ENCODE measurements at places on chromosomes 7 and 10.

GRCh38 chr7:36717586-36717985 lies 6.7 kb downstream of the AOAH start:
- no peak for DNase-seq

- DNase-seq = no peak
Measured at GRCh38 chr7:73758581-73759138, 11.4 kb downstream of the CLDN3 start.

GRCh38 chr7:72925546-72926120 lies 738 bp downstream of the POM121 start:
- no peak for DNase-seq

GRCh38 chr7:73645643-73646174 lies 21.4 kb upstream of the MLXIPL start:
- DNase-seq = no peak

DNA sequence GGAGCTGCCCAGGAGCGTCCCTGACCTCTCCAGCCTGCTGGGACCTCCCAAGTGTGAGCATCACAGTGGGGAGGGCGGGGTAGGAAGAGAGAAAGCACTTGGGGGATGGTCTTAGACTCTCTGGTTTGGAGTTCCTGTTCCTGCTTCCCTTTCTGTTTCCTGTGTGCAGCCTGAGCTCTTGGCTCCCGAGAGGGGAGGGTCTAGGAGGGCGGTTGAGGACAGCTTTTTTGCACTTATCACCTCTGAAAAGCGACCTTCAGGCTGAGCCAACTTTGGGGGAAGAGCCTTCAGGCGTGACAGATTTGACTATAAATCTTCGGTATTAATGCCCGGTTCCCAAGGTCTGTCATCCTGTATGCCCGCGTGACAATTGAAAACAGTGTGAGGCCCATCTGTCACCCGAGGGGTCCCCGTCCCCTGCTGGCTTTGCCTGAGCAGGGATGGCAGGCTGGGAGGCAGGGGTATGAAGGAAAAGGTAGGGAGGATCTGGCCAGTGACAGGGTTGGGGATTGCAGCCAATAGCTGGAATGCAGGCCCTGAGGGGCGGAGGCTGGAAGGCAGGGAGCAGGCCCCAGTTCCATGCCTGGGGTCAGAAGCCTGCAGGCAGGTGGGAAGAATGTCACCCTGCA lies 78.6 kb downstream of the CDH23 start:
- no peak for DNase-seq

DNA sequence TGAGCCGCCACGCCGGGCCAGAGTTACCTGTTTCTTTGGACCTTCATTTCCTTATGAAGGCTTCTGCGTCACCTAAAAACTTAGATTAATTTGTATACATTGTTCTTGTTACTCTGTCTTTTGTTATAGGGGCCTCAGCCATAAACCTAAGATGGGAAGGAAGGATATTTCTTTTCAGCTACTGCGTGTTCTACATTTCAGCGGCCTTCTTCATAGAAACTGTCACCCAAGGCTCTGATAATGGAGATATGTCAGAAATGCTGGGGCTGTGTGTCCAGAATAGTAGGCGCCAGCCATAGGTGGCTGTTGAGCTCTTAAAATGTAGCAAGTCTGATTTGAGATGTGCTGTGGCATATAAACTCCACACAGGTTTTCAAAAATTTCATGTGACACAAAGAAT lies 52.9 kb downstream of the HK1 start:
- no peak for DNase-seq

DNA sequence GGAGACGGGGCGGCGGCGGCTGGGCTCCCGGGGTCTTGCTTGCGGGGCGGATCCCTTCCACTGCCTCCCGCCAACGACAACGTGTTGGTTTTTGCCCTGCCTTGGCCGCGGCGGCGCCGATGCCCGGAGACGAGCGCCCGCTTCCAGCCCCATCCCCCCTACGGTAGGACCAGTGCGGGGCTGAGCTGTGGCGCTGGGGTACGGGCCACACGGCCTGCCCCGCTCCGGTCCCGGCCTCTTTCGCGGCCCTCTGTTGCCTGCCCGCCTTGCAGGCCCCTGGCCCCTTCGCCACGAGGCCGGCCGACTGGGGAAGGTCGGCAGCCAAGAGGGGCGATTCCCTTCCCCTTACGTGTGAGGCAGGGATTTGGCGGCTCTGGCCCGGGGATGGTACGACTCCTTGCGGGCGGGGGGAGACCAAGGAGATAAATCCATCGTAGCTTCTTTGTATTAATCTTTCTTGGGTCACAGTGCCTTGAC lies 488 bp downstream of the EIF4H start:
- DNase-seq = no peak

DNA sequence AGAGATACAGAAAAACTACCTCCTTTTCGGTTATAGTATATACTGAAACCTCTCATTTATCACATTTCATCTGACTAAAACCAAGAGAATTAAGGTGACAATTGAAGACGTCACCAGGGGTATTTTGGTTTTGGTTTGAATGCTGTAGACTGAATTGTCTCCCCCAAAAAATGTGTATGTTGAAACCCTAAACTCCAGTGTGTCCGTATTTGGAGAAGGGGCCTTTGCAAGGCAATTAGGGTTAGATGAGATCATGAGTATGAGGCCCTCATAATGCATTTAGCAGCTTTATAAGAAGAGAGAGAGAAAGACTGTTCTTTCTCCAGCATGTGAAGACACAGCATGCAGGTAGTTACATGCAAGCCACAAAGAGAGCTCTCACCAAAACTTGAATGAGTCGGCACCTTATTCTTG lies 59.5 kb downstream of the CACNA2D1 start:
- DNase-seq = no peak

- no peak for DNase-seq
Measured at GRCh38 chr10:44982496-44982895, 3.9 kb upstream of the DEPP1 start.

DNA sequence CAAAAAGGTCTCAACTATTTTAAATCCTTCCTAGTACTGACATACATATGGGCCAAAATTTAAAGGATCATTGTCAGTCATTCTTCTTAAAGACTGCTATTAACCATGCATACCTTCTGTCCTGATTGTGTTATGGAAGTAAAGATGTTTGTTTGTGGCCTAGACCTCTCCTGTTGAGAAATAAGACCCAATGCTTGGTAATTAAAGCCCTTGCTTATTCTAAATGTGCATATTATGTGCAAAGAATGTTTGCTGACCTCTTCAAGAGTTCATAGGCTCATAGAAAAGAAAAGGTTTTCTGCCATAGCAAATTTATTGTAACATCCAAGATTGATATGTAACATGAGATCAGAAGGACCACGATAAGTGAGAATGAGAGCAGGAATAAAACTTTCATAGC lies 145.6 kb downstream of the TWIST1 start:
- no peak for DNase-seq

GRCh38 chr7:14351167-14351566 lies 361.7 kb upstream of the ETV1 start:
- DNase-seq = no peak

DNA sequence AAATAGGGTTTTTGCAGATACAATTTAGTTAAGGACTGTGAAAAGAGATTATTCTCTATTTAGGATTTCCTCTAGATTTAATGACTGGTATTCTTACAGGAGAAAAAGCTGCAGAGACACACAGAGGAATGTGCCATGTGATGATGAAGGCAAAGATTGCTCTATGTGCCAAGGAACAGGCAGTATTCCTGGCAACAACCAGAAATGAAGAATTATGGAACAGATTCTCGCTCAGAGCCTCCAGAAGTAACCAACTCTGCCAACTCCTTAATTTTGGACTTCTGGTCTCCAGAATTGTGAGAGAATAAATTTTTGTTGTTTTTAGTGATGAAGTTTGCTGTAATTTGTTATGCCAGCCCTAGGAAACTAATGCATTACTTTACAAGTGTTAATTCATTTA lies 307.6 kb upstream of the SEMA3A start:
- DNase-seq = no peak

DNA sequence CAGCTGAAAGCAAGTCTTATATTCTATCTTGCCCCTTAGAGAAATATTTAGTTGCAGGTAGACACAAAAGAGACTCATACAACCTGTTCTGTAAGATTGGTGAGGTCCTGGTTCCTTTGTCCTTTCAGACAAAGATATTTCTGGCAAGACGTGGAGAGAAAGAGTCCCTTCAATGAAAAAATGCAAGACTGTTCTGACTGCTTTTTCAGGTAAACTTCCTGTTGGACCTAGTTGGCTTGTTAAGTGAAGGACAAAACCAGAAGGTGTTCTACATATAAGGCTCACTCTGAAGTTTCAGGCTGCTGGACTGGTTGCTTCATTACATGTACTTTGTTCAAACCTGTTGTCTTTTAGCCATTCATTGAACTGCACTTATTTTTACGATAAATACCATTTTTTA lies 119.0 kb upstream of the PTPRZ1 start:
- no peak for DNase-seq

GRCh38 chr10:4202938-4203337 lies 417.9 kb upstream of the KLF6 start:
- no peak for DNase-seq

GRCh38 chr7:133702960-133703359 lies 424.2 kb upstream of the LRGUK start:
- DNase-seq = no peak

DNA sequence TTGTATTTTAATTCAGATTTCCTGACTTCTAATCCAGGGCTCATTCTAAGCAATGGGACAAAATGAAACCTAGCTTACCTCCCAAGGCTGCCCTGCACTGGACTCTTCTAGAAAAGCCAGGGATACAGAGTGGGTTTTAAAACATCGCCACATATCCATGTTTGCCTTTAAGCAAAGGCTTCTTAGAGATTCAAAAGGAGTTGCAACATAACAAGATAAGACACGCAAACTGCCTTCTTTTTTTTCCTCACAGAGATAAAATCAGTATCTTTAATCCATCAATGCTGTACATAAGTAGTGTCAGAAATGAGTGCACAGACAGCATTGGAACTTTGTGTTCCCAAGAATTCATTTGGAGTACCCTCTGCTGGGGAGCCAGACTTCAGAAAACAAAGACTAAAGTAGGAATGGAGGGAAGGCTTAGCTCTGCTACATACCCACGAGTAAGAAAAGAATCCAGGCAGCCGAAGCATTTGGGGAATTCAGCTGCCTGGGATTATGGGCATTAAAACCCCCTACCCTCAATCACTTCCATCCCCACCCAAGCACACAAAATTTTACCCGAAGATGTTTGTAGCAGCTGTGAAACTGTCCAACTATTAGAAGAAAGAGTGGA lies 427.8 kb downstream of the ARL4A start:
- DNase-seq = no peak

- DNase-seq = no peak
Measured at GRCh38 chr7:11328309-11328708, 354.6 kb downstream of the PHF14 start.

DNA sequence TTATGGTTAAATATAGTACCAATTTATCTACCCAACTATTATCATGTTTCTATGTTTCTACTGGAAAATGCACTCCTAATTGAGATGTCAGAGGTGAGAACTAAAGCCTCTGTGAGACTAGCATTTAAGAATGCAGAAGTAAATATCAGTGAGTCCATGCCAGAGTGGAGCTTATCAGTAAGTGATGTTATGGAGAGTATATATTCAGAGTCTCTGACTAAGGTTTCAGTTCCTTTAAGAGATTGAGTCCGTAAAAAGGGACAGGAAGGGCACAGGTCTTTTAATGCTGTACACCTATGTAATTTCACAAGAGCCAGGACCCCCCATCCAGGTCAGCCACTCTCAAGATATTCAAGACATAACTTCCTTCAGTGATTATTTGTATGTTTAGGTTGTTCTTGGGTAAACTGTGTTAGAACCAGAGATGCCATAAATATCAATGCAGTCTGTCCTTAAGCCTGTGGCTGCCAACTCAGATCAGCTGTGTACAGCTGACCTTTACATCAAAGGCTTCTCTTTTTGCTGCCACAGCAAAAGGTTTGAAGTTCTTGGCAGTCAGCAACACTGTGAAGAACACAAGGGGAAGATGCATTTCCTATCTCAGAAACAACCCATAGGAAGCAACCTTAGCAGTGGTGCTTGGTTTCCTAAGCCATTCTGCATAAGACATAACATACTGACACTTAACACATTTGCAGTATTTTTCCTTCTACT lies 244.8 kb downstream of the BICC1 start:
- DNase-seq = no peak

DNA sequence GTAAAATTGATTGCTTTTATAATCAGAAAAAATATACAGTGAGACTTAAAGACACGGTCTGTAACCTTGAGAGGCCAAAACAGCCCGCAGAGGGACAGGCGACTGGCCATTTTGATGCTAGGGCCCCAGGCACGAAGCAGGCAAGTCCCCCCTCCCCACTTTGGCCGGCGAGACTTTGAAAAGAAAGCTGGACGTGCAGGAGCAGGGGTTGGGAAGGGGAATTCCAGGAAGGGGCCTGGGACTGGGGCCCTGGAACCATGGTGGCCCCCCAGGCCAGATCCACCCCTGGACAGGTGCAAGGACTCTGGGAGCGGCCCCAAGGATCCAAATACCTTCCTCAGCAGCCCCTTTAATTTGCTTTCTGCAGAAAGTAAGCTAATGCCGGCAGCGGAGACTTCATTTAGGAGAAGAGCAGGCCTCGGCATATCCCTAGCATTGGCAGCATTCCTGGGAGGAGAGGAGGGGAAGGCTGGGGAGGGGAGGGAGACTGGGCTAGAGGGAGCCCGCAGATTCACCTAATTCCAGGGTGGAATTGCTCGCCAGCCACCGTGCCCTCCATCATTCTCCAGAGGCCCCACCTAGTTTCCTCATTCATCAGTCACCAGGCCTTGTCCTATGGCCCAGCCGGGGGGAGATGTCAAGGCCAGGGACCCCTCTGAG lies 24.9 kb upstream of the TNRC18 start:
- no peak for DNase-seq

- no peak for DNase-seq
Measured at GRCh38 chr10:100380400-100380799, 33.4 kb downstream of the SCD start.

- no peak for DNase-seq
Measured at GRCh38 chr7:157482517-157483087, 145.8 kb downstream of the DNAJB6 start.

DNA sequence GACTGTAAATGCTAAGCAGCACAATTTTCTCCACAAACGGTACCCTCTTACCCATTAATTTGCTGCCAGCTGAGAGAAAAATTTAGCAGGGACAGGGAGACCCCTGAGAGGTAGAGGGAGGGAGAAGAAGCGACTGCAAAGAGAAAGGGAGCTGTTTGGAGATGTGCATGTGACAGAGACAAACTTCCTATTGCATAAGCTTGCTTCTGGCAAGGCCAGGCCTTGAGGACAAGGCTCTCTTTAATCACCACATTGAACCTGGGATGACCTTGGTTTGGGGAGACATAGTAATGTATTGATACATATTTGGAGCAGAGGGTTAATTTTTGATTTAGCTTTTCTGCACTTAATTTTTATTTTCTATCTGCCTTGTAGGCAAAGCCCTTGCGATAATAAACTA lies 31.1 kb upstream of the HIBADH start:
- DNase-seq = no peak

DNA sequence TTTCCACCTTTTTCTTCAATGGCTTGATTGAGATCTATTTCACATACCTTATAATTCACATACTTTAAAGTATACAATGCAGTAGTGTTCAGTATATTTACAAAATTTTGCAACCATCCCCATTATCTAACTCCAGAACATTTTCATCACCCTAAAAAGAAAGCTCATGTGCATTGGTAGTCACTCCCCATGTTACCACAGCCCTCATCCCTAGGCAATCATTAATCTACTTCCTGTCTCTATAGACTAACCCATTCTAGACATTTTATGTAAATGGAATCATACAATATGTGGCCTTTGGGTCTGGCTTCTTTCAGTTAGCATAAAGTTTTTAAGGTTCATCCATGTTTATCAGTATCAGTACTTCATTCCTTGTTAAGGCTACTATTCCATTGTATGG lies 214.2 kb downstream of the WDR11 start:
- DNase-seq = no peak
